Inflammatory macrophage (primary cell): ENCODE measurements at places on chromosomes 4 and X.

- DNase-seq: peak; percentile 6
Observed at GRCh38 chrX:51824061-51824460, 69.4 kb upstream of the MAGED1 start.

DNA sequence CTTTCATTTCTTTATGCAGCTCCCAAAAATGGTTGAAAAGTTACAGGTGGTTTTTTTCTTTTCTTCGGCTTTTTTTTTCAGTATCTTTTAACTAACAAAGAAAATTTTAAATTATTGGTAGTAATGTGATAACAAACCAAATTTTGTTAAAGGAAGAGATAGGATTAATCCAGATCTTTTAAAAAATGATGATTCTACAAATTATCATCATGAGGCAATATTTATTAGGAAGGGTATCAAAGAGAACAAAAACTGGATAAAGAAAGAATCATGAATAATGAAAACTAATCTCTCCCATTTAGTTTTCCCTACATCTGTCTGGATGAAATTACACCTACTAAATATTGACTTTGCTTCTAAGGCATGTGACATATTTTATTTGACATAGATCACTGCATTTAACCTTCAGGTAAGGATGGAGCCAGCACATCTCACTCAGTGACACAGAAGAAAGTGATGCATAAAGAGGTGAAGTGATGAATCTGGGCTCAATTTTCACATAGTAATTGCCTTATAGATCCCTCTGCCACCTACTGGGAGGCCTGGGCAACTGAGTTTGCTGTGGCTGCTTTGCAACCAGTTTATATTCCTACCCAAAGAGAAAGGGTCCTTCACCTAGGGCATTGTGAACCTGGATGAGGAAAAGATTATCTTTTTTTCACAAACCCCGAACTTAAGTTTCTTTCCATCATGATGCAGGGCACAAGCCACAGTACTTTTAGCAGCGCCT, 155.6 kb downstream of the HNRNPD start:
- DNase-seq: no peak

GRCh38 chr4:156568041-156568440, 403.6 kb downstream of the PDGFC start:
- no peak for DNase-seq

- DNase-seq: no peak
Observed at GRCh38 chr4:14853176-14853943, 148.9 kb upstream of the CPEB2 start.

DNA sequence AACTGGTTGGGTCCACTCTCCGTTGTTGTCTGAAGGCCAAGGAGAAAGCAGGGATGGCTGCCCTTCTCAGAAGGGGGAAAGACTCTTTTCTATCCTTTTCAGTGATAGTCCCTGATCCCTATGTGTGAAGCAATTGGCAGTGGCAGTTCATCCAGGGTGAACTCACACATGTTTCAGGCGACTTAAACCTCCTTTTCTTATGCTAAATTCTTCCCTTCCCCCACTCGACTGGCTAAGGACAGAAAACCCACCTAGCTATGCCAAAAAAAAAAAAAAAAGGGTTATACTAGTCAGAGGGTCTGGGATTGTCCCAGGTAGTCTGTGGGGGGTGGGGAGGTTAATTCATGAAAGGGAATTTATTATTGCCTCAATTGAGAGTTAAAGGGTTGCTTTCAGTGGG, 12.2 kb upstream of the ZNF280C start:
- DNase-seq: no peak
